ENCODE measurements at places on chromosomes 2 and 18.
A peak's percentile ranks its signal among the peaks of the same experiment; 100 is the strongest.

DNA sequence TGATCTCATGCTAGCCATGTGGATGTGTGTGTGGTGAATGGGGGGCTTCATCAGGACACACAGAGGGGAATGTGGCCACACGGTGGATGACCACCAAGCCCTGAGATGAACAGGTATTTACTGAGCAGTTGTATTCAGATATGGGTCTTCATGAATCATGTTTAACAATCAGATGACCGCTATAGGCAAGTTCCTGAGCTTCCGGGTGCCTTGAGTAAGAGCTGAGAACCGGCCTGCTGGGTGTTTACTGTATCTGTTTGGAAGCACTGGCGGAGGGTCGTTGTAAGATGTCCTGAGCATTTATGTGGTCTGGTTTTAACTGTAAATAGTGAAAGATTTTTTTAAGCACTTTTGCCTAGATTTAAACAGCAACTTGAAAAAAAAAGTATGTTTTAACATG is 43.9 kb downstream of the BOLA3 start:
- DNase-seq, result no peak

DNA sequence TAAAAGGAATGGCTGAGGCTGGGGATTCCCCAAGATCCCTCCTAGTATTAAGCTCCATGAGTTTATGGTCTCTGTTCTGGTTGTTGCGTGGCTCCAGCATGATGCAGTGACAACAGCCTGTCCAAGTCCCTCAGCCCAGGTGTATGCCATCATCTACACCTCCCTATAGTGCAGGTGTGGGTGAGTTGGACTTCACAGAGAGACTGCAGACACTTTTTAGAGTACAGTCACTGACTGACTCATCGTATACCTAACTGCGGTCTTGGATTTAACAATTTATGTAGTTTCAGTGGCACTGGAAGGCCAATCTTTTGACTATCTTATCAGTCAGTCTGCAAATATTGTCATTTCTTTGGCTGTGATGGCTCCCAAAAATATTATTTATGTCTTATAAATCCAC is 415.0 kb downstream of the TMX3 start:
- DNase-seq, result no peak

DNA sequence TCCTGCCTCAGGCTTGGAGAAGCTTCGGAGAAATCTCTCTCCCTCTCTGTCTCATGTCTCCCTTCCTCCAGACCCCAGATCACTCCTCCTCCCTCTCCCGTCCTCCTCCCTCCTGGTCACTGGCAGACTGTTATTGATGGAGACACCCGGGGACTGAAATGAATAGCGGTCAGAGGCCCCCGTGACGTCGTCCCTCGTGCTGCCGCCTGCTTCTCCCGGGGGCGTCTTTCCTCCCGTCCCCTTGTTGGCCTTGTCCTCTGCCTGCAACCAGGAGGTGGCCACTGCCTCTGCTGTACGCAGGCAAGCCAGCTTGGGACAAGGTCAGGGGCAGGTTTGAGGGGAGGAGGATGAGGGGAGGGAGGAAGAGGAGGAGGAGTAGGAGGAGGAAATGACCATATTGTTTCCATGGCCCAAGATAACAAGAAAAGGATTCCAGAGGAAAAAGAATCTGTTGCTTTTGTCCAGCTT is 78.2 kb downstream of the CELF4 start:
- no peak for DNase-seq

- peak; percentile 84 for DNase-seq
These were observed 1.7 kb downstream of the MYOM1 start for GRCh38 chr18:3217948-3218647.

DNA sequence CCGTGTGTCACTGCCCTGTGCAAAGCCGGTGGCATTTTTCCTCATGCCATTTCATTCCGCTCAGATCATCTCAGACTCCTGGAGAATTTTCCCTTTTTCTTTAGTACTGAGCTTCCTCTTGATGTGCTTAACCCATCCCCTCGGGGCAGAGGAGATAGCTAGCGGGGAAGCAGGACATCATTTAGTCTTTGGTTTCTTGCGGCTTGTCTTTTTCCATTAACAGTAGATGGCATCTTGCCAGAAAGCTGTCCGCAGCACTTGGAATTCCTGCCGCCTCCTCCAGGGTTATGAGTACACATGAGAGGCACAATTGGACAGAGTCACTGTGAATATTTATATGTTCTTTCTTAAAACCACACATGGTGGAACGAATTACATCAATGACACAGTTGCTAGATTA is 226.6 kb downstream of the ALPK2 start:
- peak; percentile 37 for DNase-seq

DNA sequence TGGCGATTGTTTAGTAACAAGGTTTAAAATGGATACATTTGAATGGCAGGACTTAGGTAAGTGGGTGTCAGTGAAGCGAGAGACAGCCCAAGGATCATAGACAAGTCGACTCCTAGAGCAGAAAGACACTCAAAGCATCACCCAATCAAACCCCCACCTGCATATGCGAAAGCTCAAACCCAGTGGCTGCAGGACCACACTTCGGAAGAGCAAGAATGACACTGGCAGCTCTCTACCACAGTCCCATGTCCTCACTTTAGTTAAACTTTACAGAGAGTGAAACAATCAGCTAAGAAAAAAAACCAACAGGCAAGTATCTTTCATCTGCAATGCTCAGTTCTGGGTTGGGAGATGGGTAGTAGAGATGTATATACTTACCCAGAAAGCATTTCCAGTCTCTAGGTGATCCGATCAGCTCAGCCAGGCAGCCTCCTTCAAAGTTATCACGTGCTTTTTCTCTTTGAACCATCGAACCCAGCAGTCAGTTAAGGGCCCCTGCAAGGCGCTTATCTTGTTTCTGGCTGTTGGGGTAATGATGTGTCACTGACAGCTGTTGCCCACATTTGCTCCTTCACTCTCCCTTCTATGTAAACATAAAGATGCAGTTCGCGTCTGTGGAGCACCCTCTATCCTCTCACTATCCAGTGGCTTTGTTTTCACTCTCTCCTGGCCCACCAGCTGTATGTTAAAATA is 357.5 kb upstream of the ID2 start:
- DNase-seq, result peak; percentile 84

DNA sequence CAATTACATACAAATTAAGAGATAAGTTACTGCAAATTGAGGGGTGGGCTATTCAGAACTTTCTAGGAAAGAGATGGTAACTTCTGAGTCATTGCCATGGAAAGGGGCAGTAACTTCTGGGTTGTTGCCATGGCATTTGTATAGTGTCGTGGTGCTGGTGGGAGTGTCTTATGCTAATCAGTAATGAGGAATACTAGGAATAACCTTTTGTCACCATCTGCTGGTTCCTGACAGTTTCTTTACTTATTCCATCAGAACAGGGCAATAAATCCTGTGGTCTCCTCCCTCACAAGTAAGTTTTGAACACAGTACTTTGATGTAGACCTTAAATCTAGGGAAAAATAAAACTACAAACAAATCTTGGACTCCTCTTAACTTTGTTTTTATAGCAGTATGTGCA is 435.4 kb downstream of the BCL11A start:
- DNase-seq, result peak; percentile 21

DNA sequence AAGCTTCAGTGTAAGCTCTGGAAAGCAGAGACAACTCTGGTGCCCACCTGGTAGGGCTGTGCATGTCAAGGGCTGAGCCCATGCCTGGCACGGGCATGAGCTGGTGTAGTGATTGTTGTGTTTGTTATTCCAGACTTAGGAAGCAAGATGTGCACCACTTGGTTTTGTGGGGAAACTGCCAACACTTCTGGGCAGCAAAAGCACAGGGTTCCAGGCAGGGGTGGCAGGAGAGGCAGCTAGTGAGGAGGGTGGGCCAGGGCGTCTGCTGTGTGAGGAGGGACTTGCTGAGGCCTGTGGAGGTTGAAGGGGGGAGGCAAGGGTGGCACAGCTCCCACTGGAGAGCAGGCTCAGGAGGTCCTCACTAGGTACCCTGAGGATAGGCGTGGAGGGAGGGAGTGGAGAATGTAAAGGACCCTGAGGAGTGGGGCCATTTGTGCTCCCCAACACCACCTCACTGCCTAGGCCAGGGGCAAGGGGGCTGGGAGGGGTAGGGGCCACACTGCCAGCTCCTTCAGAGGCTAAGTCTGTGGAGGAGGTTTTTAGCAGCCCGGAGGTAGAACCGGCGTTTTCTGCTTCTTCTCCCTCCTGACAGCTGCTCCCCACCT is 104.0 kb upstream of the POU3F3 start:
- no peak for DNase-seq

- no peak for DNase-seq
These were observed 20.9 kb upstream of the GPR45 start for GRCh38 chr2:105220604-105221003.

- DNase-seq, result peak; percentile 36
These were observed 94.6 kb downstream of the CERS6 start for GRCh38 chr2:168550670-168551069.

DNA sequence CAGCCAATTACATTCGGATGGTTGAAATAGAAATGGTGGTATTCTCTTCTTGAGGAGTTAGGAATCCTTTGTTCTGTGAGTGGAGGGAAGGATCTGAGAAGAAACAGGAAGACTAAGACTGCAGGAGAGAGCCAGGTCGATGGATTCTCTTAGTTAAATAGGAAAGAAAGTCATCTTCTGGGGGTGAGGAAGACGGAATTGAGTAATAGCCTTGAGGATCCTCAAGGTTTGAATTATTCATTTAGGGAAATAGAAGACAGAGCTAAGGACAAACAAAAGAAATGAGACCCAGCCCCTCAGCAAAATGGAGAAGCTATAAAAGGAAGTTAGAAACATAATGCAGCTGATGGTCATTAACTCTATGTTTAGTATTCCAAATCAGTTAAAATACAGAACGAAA is 1.8 kb downstream of the LAPTM4A start:
- peak; percentile 38 for DNase-seq

DNA sequence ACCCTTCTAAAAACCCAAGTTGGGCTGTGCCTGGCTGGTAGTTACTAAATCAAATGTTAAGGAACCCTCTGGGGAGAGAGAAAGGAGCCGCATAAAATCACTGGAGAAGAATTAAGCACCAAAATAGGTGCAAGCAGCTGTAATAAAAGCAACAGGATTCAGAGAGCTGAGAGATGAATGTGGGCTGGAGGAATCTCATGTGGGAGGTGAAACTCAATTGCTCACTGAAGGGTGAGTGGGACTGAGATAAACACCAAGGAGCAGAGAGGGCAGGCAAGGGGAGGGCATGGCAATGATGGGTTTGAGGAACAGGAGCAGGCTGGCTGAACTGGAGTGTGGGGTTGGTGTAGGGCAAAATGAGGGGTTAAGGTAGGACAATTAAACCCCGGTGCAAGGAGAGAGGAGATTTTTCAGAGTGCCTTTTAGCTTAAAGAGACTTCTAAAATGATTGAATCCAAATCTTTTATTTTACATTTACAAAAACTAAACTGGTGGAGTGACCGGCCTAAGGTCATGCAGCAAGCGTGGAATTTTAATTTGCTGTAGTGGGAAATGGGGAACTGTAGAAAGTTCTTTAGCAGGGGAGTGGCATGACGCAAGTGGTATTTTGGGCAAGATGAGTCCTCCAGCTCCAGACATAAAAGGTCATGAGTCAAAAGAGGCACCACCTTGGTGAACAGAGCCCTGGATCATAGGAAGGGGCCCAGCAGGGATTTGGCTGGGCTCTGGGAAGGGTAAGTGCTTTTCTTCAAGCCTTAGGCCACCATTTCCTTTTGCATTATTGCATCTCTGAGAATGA is 10.5 kb downstream of the PLB1 start:
- no peak for DNase-seq

GRCh38 chr2:88692187-88692586 is 714 bp downstream of the RPIA start:
- peak; percentile 32 for DNase-seq

DNA sequence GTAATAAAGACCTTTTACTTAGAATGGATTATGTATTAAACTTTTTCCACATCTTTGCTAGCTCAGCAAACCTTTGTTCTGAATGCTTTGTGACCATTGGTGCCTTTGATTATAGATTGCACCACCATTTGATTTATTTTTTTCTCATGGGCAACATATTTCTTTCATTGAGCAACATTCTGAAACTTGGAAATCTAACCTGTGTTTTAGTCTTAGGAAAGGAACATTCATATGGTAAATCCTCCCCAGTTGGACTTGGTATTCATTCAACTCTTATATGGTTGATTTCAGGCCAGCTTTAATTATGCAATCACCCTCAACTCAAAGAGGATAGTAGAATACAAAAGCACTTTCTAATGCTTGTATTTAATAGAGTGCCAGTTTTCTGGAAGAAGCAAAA is 1077.9 kb upstream of the ZEB2 start:
- no peak for DNase-seq

- no peak for DNase-seq
These were observed 83.5 kb upstream of the RANBP2 start for GRCh38 chr2:108635630-108636354.

DNA sequence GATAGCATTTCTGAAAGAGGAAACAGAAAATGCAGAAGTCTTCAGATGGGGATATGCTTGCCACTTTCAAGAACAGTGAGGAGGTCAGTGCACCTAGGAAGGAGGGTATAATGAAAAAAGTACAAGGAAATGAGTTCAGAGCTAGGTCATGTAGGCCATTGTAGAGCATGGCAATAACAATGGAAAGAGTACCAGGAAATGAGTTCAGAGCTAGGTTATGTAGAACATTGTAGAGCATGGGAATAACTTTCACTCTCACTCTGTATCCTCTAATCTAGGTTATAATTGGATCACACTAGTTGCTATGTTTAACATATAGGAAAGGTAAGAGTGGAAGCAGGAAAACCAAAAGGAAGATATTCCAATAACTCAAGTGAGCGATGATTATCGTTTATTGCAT is 12.3 kb downstream of the SCG2 start:
- no peak for DNase-seq

GRCh38 chr2:133434959-133435668 is 133.1 kb downstream of the NCKAP5 start:
- DNase-seq, result peak; percentile 44

DNA sequence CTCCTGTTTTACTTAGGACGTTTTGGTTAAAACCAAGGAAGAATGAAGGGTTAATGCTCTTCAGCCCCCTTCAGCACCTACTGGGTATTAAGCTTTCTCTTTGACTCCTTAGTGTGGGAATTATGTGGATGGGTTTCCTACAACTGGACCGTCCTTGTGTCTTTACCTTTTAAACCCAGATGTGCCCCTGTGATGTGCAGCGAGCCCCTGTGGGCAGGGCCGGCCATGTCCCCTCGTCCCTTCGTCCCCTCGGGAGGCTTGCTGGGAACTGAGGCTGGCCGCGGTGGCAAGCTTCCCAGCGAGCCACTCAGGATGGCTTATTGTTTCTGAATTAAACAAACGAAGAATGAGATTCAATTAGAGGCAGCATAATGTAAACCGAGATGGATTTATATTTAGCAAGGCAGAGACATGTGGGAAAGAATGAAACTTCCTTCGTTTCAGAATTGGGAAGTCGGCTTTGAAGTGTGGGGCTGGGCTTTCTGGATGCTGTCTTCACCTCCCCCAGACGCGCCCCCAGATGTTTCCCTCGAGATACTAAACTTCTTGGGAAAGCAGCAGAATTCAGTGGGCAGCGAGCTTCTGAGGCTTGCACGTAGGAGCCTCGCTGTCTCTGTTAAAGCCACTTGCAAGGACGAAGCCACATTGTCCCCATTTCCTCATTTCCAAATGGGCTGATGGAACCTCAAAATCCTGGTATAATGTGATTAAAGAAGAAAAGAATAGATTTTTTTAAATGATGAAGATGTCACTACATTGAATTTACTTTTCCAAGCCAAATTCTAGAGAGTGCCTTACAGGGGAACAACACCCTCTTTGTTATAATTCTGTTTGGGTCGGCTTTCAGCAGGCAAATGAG is 146.0 kb downstream of the VAPA start:
- DNase-seq, result no peak

Measured in mesendoderm (in vitro differentiated cells).